Hindlimb muscle (tissue), 1 donor: ENCODE measurements at places on chromosomes 16 and 17.

DNA sequence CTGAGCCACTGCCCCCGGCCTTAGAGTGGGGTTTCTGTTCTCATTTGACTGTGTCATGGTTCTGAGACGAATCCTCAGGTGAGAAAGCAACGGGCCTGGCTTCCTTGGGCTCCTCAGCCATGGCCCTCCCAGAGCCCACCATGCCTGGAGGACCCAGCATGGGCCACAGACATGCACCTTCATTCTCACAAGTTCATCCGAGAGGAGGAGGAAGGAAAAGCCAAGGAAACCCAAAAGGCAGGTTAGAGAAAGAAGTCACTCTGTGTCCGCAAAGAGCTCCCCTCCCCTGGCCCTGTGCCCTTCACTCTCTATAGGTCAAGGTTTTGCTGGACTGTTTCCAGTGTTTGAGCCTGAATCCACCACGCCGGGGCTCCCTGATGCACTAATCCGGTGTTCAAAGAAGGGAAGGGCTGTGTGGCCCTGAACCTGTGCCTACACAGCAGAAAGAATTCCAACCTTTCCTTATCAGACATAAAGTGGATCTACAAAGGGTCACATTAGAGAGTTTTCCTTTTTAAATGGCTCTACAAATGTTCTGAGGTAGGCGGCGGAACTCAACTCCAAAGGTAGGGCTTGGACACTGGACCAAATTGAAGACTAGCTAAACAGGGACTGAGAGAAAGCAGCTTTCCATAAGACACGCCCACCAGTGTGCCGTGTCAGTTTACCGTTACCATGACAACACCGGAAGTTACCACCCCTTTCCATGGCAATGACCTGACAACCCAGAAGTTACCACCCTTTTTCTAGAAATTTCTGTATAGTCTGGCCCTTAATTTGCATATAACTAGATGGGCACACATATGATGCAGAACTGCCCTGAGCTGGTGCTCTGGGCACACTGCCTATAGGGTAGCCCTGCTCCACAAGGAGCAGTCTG lies 15.9 kb upstream of the PECAM1 start:
- no peak for DNase-seq

DNA sequence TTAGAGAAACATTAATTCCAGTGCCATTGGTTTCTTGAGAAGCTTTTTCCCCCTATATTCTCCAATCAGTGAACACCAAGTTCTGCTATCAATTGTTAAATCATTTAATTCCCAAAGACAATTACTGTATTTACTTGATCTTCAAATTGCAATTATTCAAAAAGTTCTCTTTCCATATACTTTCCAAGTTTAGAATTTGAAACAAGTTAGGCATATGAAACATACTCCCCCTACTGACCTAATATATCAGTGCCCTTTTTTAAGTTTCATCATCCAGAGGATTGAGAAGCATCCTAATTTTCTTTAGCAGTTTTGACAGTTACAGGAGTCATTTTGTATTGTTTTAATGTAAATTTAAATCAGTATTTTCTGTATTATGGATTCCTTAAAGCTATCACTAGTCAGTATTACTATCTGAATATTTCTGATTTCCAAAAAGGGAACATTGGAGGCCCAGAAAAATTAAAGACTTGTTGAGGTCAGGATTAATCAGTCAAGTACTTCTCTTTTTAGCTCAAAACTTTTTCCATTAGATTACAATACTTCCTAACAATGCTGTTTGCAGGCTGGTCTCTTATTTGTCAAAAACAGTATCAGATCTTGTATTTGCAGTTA lies 16.3 kb downstream of the MEIOC start:
- DNase-seq: no peak

DNA sequence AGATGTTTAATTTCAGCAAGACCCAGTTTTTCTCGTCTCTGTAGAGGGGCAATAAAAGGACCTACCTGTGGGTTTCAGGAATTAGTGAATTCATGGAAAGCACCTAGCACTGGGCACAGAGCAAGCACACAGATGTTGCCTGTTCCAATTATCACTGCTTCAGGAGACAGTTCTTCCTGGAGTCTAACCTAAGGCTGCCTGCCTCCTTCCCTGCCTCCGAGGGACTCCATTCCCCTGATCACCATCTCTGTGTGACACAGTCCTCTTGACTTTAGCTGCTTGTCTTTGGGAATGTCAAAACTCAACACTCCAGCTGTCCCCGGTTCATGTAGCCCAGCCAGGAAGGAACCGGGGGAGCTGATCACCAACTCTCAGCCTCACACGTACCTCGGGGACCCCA lies 474.9 kb downstream of the SLC39A11 start:
- no peak for DNase-seq

- peak; percentile 57 for DNase-seq
Measured at GRCh38 chr17:66272811-66273585, 29.4 kb upstream of the PRKCA start.

GRCh38 chr17:32523827-32524552 lies 37.2 kb downstream of the CDK5R1 start:
- DNase-seq: no peak
